ENCODE measurements at places on chromosomes 1 and 21.

DNA sequence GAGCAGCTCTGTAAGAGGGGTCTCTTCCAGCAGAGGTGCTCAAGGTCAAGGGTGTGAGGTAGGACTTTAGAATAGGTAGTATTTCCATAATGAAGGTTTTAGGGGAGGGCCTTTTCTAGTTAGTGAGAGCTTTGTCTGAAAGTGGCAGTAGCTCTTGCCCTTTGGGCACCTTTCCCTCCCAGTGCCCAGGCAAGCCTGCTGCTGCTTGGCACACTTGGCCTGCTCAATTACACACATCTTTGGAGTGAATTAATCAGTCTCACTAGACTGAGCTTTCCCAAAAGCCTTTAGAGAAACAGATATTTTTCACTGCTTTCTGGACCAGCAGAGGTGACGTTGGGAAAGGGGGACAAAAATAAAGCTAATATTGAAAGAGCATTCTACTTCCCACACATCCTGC is 48.0 kb downstream of the MAB21L3 start:
- no peak for DNase-seq

- no peak for DNase-seq
Observed at GRCh38 chr21:42556960-42557359, 43.3 kb downstream of the SLC37A1 start.

DNA sequence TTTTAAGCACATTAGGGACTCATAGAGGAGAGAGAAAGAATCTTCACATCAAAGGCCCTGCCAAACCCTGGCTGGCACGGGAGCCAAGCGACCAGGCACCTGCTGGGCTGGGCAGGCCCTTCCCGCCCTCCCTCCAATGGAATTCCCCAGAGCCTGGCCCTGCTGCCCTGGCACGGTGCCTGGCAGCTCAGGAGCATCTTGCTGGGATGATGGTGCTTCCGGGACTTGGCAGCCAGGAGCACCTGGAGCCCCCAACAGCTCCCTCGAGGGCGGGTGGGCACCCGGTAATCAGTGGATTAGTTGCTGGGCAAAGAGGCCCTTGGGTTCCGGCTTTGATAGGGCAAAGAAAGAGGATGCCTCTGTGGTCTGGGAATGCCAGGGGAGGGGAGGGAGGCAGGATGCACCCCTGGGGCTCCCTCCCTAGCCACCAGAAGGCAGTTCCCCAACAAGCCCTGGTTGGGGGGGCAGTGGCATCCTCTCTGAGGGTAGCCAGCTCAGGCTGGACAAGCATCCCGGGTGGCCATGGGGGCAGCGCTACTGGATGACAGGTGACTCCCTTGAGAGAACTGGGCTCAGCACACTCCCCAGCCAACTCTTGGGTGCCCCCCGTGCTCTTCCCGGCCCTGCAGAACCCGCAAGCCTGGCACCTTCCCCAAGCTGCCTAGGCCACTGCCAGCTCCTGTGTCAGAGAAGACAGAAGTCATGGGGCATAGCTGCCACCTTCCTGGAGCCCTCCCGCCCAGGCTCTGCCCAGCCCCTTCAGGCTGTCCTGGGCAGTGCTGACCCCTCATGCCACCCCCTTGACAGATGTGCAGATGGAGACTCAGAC is 26.4 kb downstream of the KRTAP10-1 start:
- DNase-seq, result no peak

- no peak for DNase-seq
Observed at GRCh38 chr1:102897557-102897956, 210.8 kb downstream of the COL11A1 start.

DNA sequence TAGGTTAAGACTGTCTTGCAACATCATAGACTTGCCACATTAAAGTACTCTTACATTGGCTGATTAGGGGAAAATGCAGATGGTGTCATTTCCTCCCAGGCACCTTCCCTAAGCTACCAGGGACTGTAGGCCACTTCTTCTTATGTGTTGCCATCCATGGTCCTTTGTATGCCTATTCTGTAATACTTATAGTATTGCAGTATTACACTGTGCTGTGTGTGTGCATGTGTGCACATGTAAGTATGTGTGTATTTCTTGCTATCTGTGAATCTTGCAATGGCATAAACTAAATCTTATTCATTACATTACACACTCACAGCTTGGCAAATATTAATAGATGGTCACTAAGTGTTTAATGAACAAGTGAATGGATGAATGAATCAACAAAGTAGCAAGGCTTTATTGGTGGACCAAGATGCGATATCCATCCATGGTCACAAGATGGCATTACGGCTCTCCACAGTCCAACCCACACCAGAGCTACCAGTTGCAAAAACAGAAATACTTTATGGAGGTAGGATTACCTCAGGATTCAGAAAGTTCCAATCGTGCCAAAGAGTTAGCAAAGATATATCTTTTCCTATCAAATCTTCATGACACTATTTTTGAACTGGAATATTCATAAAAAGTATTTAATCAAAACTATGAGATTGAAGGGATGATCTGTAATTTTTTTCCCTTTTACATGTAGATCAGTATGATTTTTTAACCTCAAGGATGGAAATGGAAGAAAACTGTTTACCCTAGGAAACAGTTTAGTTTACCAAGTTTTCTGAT is 160.2 kb downstream of the DENND1B start:
- peak; percentile 30 for DNase-seq

GRCh38 chr1:2470290-2471158 is 5.6 kb upstream of the PLCH2 start:
- DNase-seq, result no peak

- no peak for DNase-seq
Observed at GRCh38 chr1:174072581-174072980, 50.4 kb upstream of the RC3H1 start.

DNA sequence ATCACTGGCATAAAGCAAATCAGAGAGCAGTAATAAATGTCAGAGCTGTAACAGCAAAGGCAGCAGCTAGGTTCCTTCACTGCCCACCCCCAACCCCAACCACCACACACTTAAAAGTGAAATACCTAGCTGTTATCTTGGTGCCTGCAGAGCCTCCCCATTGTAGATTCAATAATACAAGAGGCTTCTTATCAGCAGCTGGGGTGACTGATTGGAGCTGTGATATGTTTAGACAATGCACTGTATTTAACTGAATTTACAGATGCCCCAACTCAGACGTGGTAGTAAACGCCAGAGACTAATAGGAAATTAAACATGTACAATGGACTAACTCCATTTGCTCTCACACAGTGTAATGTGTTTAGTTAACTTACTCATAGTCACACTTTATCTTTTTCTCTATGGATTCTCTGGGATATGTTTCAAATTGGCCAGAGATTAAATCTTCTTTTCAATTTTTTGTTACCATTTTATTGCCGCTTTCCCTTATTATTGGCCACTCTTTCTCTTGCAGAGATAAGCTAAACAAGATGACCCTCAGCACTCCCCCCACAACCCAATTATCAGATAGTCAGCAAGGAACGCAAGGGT is 117.1 kb downstream of the ESRRG start:
- DNase-seq, result no peak

DNA sequence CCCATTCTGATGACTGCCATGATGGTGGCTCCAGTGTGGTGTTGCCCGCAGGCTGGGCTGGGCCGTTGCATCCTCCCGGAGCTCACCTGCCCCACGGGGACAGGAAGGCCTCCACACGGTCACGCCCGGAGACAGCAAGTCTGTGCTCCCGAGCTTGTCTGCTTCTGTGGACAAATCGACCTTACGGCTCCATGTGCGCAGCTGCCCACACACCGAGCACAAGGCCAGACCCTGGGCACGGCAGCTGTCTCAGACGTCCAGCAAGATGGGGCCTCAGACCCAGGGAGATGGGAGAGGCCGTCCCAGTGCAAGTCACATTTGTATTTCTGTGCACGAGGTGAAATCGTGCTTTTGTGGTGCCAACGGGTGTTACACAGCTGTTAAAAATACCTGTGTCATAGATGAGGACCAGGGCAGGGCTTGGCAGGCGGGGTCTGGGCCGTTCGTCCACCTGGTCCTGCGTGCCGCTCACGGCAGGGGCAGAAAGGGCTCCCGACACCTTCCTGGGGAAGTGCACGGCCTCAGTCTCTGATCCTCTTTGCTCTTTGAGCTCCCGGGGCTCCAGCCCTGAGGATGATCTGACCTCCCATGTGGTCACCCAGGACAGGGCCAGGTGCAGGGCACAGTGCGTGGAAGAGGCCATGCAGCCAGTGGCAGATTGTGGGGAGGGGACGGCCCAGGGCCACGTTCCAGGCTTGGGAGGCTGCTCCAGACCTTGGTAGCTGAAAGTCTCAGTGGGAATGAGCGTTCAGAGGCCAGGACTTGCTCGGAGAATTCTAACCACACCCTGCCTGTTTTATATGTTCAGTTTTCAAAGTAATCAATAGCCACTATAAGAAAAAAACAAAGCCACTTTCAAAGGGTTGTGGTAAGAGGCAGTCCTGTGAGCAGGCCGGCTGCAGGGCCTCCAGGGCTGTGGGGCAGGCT is 13.5 kb downstream of the COL6A1 start:
- DNase-seq, result no peak
